ENCODE measurements at places on chromosomes 7 and 10. TPM values are rescaled to one million over a fixed set of nuclear protein-coding genes. Genes with fewer than 3 reads are reported as not detected.

The FXYD4 gene
- not detected for total RNA-seq

The SMKR1 gene
- total RNA-seq = not detected

The FEZF1 gene
- not detected for total RNA-seq

The OR13A1 gene
- total RNA-seq = not detected

The DPYSL4 gene
- 1.3 TPM for total RNA-seq

The CHST12 gene
- 5.5 TPM for total RNA-seq

The PRKAR2B gene
- total RNA-seq = 1.3 TPM

The UCN3 gene
- total RNA-seq = not detected

The FZD8 gene
- 4.3 TPM for total RNA-seq

The PNLIP gene
- not detected for total RNA-seq

The CDHR1 gene
- 0.27 TPM for total RNA-seq

The ASB4 gene
- 1.4 TPM for total RNA-seq

The SPAM1 gene
- total RNA-seq = not detected

The BLNK gene
- total RNA-seq = not detected

The EVX1 gene
- total RNA-seq = not detected

The DDX21 gene
- total RNA-seq = 58.8 TPM

The GRB10 gene
- 40.6 TPM for total RNA-seq

The ZFAND4 gene
- 6.4 TPM for total RNA-seq
